ENCODE measurements at places on chromosomes 12 and 14.

- no peak for DNase-seq
Observed at GRCh38 chr12:31872831-31873604, 86.2 kb upstream of the RESF1 start.

GRCh38 chr14:86858591-86858990 is 1134.4 kb downstream of the GALC start:
- no peak for DNase-seq

DNA sequence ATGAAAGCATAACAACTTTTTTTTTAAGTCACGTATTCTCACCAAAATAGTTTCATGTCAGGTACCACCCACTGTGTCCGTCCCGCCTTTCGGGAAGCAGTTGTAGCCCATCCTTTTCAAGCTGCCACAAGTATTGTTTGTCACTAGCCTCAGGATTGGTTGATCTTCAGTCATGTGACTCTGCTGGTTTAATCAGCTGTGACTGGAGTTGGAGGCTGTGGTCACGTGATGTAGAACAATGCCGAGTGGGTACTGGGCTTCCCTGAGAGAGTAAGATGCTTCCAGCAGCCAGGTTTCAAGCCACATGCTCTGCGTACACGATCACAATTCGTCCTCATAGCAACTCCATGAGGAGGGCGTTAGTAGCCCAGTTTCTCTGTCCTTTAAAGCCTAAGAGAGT is 83.0 kb upstream of the WSCD2 start:
- no peak for DNase-seq

- no peak for DNase-seq
Observed at GRCh38 chr12:14514946-14515345, 52.7 kb downstream of the PLBD1 start.

DNA sequence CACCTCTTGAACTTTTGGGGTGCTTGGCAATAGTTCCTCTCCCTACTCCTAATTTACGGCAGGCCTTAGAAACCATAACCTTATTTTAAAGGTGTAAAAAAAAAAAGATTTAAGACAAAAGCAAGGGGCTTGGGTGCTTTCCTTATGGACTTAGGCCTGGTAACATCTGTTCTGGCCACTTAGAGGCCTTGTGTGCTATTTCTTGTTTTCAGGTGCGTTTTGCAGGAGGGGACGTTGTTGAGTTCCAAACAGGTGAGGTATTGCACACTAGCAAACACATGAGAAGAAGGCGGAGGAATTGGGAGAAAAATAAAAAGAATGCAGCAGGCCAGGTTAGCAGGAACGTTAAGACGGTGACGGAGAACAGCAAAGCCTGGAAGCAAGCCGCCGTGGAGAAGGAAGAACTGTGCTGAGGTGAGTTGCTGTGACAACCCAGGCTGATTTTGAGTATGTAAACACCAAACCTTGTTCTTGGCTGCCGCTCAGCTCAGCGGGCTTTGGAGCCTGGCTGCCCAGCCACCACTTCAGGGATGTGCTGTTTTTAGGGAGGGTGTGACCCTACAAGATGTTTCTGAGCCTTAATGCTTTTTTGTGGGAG is 17.3 kb downstream of the EMG1 start:
- DNase-seq: no peak

DNA sequence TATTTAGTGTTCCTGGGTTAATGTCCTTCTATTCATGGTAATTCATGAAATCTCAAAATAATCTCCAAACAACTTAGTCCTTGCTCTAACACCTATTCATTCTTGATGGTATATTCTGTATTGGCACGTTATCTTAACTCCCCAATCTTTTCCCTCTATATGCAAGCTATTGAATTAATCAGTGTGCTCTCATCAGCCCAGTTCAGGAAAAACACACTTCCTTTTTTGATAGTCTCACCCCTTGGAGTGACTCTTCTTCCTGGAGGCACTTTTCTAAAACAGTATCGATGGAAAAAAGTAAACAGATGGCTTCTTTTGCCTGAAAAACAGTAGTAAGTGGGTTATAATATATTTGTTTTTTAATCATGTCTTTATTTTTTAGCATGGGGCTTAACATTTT is 28.6 kb downstream of the TULP3 start:
- DNase-seq: no peak

- DNase-seq: no peak
Observed at GRCh38 chr14:55361190-55361589, 50.4 kb downstream of the ATG14 start.

DNA sequence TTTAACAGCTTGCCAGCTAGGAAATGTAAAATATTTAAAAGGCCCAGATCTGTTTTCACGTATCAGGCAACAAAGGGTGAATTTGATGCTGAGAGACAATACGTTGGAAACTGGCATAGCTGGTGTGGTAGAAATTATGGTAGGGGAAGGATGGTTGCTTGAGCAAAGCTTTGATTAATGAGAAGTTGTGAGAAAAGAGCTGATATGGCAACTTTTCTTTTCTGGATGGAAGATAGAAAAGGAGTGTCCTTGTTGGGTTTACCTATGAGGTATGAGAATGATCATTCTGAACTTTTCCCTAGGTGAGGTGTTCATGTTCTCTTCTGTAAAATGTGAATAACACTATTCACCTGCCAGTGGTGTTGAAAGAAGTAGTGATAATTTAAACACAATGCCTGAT is 34.2 kb downstream of the ZNF641 start:
- no peak for DNase-seq

DNA sequence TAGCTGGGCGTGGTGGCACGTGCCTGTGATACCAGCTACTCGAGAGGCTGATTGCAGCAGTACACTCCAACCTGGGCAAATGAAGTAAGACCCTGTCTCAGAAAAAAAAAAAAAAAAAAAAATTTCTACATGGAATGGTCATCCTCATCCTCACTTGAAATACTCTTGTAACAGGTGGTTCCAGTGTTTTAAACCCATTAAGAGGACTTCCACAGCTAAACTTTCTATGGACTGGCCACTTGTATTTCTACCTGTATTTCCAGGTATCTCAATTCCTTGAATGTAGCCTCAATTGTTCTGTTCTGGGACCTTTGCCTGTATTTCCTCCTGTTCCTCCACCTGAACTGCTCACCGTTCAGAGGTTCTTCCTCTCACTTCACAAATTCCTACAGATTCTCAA is 11.8 kb upstream of the PHLDA1 start:
- DNase-seq: no peak

DNA sequence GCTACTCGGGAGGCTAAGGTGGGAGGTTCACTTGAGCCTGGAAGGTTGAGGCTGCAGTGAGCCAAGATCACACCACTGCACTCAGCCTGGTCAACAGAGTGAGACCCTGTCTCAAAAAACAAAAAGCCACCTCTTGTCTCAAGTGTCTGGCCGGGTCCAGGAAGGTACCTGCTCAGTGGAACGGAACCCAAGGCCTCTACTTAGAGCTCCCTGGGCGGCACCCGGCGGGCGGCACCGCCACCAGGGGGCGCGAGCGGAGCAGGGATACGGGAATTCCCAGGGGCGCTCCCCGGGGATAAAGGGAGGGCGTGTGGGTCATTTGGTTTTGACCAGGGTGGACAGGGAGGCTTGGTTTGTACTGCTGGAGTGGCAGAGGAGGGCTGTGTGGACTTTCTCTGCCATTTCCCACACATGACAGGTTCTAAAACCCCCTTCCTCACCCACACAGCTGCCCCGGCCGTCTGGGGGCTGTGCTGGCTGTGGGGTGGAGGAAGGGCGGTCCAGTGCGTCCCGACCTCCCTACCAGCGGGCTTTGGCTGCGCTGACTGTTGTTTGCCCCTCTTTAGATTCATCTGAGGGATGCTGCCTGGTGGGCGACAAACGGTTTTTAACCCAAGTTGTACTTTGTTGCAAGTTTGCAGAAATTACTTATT is 91.4 kb downstream of the SETD3 start:
- no peak for DNase-seq

GRCh38 chr12:71662849-71663560 is 643 bp downstream of the ZFC3H1 start:
- DNase-seq: no peak

GRCh38 chr14:80996049-80996901 is 40.9 kb downstream of the TSHR start:
- DNase-seq: no peak

GRCh38 chr14:89022274-89022673 is 197.8 kb downstream of the TTC8 start:
- DNase-seq: no peak

DNA sequence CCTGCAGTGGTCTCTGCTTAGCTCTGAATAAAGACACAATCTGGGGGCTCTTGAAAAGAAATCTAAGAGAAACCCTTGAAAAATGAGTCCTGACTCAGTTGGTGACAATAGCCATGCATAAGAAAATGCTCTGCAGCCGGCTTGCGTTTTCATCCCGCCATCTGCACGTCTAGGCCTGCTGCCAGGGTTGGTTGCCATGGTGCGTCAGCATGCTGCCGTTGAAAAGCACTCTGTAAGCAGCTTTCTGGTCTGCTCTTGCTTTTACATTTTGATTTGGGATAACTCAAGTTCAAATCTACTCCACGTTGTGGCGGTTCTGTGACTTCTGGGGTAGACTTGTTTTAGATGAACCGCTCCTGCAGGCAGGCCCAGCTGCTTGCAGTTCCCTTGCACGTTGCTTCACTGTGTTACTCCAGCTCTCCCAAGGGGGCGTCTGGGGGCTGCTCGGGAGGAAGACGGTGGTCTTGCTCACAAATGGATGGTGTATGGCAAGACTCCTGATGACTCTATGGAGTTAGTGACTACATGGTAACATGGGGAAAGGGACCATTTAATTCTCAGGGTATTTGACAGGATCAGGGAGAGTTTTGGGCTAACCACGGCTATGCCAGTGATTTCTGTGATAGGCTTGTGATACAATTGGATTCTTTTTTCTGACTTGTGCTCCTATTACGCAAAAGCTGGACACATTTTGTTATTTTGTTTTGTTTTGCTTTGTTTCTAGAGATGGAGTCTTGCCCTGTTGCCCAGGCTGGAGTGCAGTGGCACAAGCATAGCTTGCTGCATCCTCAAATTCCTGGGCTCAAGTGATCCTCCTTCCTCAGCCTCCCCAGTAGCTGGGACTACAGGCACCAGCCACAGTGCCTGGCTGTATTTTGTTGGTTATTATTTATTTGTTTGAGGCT is 15.8 kb downstream of the WNT5B start:
- peak; percentile 70 for DNase-seq

GRCh38 chr12:125357561-125357960 is 292.3 kb downstream of the AACS start:
- no peak for DNase-seq

- no peak for DNase-seq
Observed at GRCh38 chr12:63090716-63091115, 60.3 kb downstream of the AVPR1A start.

DNA sequence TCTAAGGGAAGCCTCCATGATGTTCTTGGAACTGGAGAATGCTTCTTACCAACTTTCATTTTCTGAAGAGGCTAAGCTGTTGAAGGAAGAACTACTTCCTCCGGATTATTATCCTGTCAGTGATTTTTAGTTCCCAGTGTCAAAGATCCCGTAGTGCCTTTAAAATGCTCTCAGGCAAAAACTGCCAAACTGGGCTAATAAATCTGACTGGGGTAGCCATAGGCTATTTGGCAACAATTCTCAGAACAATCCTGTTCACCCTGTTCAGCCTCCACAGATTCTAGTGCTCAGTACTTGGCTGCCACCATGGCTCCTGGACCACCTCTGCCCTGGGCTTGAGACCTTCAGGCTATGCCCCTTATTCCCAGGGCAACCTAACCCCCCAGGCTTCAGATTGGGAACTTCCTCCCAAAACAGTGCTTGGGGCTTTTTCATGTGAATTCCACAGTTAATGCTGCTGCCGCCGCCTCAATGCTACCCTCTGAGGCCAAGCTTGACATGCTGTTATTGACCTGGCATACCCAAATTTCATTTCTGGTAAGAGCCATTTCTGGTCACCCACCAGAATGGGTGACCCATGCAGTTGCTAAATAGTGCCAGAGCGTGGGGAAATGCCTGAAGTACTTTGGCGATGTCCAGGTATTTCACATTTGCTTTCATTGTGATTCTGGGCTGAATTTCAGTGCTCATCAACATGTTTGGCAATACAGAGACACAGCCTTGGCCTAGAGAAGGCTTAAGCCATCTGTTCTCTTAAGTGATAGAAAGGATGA is 110.0 kb upstream of the ARHGAP5 start:
- DNase-seq: no peak

GRCh38 chr14:22850944-22851764 is 14.8 kb downstream of the MMP14 start:
- no peak for DNase-seq

DNA sequence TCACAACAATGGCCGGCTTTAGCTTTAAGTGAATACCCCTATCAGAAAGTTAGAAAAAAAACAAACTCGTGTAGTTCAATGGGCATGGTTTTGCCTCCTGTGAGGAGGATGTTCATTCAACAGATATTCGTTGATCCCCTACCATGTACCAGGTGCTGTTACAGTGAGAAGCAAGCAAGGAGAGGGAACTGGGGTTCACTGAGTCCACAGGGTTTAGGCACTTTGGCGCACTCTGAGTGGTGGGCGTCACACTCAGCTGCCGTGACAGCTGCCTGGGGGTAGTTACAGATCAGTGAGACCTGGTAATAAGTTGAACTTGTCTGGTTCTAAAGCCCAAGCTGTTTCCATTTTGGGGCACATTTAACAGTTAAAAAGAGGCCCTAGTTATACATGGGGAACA is 74.2 kb downstream of the PAPOLA start:
- DNase-seq: no peak

GRCh38 chr12:121748571-121749265 is 36.2 kb downstream of the TMEM120B start:
- no peak for DNase-seq

DNA sequence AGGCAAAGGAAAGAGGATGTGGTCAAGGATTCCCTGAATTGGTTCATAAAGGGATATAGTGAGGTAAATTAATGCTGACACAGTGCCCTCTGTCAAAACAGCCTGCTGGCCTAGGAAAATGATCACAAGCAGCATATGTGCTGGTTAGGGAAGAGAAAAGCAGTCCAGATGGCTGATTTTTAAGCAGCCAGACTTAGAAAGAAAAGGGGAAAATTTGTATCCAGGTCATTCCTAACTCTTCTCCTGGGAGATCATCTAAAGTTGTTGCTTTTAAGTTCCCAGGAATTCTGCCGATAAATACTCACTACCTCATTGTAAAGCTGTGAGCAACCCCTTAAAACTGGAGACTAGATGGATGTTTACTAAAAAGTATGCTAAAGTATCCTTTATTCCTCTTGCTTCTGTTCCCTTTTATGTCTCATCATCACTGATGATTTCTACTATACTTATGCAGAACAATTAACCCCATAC is 46.4 kb upstream of the CNOT2 start:
- DNase-seq: no peak

DNA sequence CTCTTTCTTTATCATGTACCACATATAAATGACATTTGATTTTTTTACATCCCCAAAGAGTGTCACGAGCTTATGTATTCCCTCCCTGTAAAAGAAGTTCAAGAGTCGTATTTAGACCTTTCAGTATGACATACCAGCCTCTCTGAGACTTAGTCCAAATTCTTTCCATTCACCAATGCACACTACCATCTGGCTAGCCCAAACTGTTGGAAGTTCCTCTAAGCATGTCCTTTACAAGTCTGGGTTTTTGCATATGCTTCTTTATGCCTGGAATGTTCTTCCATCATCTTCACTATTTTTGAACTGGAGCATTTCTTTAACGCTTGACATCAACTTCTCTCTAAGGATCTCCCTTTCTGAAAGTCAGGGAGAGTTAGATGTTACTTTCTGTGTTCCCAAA is 68.5 kb upstream of the RGS6 start:
- DNase-seq: no peak

- no peak for DNase-seq
Observed at GRCh38 chr12:6823182-6824084, 1.8 kb downstream of the GPR162 start.

GRCh38 chr12:109944561-109945359 is 44.7 kb downstream of the TCHP start:
- no peak for DNase-seq

GRCh38 chr12:52909331-52909730 is 4.5 kb upstream of the KRT8 start:
- no peak for DNase-seq

Measured in NCI-H1436 (cell line).